HAP-1 (cell line): ENCODE measurements at places on chromosomes 3 and 15.
A peak's percentile ranks its signal among the peaks of the same experiment; 100 is the strongest.

DNA sequence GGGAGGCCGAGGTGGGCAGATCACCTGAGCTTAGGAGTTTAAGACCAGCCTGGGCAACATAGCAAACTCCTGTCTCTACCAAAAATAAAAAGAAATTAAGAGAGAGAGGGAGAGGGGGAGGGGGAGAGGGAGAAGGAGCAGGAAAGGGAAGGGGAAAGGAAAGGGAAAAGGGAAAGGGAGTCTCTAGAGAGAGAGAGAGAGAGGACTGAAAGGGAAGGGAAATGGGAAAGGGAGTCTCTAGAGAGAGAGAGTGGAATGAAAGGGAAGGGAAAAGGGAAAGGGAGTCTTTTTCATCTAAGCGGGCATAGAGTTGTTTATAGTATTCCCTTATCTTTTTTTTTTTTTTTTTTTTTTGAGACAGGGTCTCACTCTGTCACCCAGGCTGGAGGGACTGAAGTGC lies 148.1 kb downstream of the NEO1 start:
- DNase-seq: no peak

DNA sequence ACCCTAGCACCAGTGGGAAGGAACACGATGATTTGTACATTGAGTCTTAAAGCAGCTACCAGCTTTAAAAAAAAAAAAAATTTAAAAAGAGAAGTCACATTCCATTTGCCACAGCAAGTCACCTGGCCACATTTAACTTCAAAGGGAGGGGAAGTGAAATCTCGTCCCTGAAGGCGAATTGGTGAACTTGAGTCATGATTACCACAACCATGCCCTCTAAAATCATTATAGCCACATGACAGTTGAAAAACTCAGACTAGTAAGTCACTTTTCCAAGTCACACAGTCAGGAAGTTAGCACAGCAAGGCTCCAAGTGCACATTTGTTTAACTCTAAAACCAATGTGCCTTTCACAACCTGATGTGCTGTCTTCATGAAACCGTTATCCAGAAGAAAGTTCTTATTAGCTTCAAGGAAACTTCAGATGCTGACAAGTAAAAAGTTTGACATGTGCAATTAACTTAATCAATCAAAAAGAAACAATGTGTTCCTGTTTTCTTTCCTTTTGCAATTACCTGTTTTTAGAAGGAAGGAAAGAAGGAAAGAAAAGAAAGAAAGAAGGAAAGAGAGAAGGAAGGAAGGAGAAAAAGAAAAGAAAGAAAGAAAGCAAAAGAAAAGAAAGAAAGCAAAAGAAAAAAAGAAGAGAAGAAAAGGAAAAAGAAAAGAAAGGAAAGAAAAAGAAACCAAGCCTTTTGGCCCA lies 8.3 kb upstream of the THSD4 start:
- DNase-seq: peak; percentile 1

DNA sequence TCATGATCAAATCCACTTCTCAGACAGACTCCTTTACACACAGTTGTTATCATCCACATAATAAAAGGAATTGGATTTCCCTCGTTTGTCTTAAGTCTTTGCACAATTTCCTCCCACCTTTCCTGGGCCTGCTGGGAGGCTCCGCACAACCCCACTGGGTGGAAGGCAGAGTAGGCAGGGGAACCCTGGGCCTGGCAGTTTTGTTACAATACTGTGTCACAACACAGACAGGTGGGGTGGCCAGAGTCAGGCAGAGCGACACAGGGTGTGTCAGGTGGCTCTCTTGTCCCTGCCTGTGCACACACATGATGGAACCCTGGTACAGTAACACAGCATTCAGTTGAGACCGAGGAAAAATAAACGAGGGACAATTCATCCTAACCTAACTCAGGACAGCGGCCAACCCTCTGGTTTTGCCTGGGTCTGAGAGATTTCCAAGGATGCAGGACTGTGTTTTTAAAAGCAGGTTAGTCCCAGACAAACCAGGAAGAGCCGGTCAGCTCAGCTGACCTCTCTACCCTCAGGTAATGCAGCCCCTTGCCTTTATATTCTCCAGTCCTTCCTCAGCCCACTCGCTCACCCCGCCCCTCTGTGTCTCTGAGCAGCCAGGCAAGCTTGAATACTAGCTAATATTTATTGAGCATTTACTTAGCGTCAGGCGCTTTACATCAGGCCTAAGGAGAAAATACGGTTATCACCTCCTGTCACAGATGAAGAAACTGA lies 8.8 kb upstream of the FAM174B start:
- DNase-seq: no peak

DNA sequence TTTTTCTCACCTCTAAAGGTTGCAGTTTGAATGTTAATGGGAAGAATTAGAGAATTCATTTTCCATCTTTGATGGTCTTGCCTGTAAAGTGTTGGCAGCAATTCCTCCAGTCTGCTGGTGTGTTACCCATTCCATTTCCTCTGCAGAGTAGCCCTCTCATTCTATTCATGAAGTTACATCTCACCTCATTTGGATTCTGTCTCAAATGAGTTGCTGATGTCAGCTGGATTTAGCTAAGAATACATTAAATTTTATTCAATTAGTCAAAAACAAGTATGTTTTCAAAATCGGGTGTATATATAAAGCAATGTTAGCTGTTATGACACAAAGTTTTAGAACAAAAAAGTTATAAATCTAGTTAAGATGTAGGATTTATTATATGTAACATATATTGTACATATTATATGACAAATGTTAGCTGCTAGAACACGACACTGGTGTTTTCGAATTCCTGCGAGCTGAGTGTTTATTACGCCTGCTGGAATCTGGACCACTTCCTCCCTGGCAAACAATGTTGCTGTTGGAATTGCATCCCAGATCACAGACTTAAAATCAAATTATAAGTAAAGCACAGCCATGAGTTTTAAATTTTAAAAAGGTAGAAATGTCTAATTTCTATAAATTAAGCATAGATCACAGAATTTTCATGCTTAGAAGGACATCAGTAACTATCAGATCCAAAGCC lies 516.2 kb downstream of the OCA2 start:
- DNase-seq: no peak

- DNase-seq: no peak
Measured at GRCh38 chr15:67228286-67228685, 26.2 kb downstream of the AAGAB start.

- DNase-seq: no peak
Measured at GRCh38 chr3:9898467-9899241, 4.0 kb upstream of the IL17RE start.
